Stimulated activated CD4-positive, alpha-beta T cell treated with anti-CD3 and anti-CD28 coated beads, TNF-alpha, amount 100 ng/mL, for 4 hours (primary cell): ENCODE measurements at places on chromosomes 7 and 10.

DNA sequence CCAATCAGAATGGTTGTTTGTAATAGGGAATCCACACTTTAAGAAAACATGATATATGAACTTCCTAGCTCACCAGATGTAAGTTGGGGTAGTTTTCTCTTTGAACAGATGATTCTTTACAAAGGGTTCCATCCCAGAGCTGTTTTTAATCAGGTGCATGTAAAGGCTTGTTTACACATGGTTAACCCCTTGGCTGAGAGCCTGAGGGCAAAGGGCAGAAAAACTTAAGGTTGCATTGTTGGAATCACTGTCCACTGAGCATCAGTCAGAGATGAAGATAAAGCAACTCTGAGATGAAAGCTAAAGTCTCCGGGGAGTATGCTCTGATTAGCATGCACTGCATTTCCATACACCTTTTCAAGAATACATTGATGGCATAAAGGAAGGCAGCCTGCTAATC lies 518.2 kb downstream of the SORCS3 start:
- DNase-seq = no peak

- DNase-seq = no peak
Measured at GRCh38 chr7:37707754-37708485, 24.4 kb downstream of the GPR141 start.

- DNase-seq = no peak
Measured at GRCh38 chr10:104941662-104942061, 300.6 kb downstream of the SORCS3 start.

GRCh38 chr10:64037071-64037661 lies 516.0 kb downstream of the REEP3 start:
- no peak for DNase-seq

GRCh38 chr7:43590862-43591557 lies 8.1 kb downstream of the STK17A start:
- no peak for DNase-seq

GRCh38 chr7:28002638-28003037 lies 178.0 kb downstream of the JAZF1 start:
- no peak for DNase-seq

- DNase-seq = no peak
Measured at GRCh38 chr10:110632591-110633215, 11.4 kb upstream of the RBM20 start.

- DNase-seq = no peak
Measured at GRCh38 chr7:34320926-34321661, 336.9 kb upstream of the NPSR1 start.

DNA sequence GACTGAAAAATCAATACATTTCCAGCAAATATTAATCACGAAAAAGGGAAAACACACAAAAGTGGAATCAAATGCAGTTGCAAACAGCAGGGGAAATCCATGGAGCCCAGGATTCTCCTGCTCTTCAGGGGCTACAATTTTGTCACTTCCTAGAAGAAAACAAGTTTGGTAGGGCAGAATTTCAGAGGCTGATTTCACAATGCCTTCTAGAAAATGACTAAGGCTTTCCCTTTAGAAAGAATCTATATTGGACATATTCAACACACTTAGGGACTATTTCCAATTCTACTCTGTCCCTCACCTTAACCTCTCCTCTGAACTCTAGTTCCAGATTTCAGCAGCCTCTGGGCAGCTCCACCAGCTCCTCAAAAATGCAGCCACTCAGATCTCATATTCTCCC lies 111.3 kb downstream of the HECTD2 start:
- DNase-seq = no peak

- no peak for DNase-seq
Measured at GRCh38 chr10:71483885-71484751, 87.4 kb downstream of the CDH23 start.

- DNase-seq = no peak
Measured at GRCh38 chr7:19051767-19052375, 65.6 kb downstream of the TWIST1 start.

- DNase-seq = no peak
Measured at GRCh38 chr7:77837966-77838365, 39.4 kb downstream of the PHTF2 start.

DNA sequence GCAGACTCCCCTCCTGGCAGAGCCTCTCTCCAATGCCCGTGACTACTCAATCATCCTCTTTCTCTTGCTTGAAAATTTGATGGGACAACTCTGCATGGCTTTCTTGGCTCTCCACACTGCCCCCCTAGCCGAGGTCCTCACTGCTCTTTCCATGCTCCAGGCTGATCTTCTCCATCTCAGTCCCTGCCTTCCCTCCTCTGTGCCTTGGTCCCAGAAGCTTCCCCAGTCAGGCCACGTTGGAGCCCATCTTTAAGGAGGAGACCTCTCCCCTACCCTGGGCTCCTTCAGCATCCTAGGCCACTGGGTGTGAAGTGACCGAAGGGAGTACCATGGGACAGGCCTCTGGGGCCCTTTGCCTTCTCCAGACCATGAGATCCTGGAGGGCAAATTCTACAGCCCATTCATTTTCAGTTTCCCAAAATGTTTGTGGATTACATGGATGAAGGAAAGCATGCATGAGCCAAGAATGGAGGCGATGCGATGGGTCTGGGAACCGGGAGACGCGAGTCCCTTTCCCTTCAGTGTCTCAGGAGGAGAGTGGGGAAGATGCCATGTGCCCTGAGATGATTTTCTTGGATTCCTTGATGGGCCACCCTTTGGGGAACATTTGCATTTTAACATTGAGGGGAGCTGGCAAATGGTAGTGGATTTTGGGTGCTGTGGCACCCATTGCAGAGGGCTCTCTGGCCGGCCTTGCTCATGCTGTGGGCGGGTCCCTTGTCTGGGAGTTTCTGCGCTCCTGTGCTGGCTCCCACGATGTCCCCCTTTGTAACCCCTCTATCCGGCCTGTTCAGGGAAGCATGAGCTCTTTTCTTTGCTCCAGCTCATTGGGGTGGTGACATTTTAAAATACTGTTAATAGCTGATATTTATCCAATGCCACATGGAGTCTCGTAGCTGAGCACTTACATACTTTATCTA lies 376.6 kb downstream of the RPS24 start:
- no peak for DNase-seq

- DNase-seq = no peak
Measured at GRCh38 chr10:22003964-22004281, 393 bp upstream of the DNAJC1 start.

DNA sequence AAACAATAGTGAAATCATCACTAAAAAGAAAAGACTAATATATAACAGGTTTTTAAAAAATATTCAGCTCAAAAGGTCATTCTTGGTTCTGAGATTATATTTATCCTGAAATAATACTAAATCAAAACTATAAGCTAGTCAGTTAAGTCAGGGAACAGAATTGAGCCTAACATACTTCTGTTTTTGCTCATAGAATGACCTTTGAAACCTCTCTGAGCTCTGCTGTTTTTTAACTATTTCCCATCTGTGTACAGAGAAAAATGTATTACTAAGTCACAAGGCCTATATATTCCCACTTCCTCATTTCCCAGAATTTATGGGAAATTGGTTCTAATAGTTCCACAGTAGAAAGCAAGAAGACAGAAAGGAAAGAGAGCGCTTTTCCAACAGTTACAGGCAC lies 346.8 kb upstream of the ETV1 start:
- no peak for DNase-seq

DNA sequence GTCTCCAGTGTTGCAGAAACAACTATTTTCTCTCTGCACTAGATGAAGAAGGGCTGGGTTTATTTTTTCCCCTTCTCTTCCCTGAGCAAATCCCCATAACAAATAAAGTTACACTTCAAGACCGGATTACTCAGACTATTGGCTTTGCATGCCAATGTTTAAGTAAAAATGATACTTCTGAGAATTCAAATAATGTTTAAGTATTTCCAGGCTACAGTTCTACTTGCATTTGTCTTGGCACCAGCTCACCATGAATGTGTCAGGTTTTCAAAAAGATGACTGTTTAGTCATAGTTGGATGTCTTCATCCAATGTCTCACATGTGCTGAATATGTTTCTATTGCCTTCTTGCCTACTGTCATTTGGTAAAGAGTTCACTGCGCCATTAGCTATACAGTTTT lies 912.6 kb downstream of the GATA3 start:
- DNase-seq = no peak

DNA sequence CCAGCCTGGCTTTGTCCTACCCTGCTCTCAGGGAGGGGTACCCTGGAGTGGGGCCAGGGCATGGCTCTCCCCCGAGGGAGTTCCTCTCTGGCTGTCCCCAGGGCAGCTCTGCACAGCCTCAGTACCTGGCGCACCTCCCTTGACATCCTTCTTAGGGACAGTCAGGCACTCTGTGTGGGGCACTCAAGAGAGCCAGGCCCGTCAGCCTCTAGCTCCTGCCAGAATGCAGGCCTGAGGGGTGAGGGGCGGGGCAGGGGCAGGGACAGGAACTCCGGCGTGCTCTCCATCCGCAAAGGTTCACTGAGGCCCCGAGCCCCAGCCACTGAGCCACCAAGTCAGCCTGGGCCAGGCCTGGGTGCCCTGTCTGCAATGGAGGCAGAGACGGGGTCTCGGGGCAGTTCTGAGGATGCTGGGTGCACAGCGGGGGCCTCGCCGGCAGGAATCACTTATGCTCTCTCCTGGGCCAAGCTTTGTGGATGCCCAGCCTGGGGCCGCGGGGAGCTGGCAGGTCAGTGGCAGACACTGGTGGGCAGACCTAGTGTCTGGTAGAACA lies 10.1 kb downstream of the LIMK1 start:
- no peak for DNase-seq

- DNase-seq = no peak
Measured at GRCh38 chr10:45227456-45227855, 88.0 kb downstream of the OR13A1 start.

DNA sequence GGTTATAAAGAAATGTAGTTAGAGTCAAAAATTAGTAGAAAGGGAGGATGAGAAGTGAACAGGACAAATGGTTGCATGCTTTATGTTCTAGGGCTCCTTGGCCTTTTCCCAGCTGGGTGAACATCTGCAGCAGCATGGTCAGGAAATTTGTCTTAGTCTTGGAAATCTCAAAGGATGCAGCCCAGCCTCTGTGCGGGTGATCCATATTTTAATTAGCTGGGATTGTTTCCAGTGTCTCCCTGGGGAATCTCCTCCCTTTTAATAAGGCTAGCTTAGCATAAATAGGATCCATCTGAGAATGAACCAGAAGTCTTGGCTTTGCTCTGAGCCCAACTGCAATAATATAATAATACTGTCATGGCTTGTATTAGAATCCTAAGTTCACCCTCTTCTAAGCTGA lies 198.3 kb downstream of the PRKG1 start:
- DNase-seq = no peak

DNA sequence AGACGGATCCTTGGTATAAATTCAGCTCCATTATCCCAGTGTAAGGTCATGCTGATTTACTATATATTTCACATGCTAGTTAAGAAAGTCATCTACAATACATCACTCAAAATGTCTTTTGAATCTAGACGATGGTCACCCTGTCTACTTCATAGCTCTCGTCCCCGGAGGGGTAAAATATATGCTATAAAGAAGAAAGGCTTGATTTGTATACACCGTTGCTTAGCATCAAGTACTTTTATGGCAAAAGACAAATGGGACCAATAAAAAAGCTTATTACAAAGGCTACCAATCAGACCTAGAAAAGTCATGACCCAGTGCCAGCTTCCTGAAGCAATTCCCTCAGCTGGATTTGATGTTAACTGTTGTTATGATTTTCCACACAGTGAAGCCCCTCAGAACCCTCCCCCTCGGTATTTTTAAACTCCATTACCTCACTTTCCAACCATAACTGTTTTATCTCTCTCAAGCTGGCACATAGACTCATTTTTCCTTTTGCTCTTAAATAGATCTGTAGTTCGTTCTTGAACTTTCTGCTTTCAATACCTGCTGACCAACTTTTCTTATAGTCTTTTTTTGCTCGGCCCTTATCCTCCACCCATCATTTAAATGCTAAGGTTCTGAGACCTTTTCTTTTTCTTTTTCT lies 104.9 kb downstream of the DOCK4 start:
- no peak for DNase-seq

- no peak for DNase-seq
Measured at GRCh38 chr10:58414270-58415041, 29.2 kb downstream of the TFAM start.

DNA sequence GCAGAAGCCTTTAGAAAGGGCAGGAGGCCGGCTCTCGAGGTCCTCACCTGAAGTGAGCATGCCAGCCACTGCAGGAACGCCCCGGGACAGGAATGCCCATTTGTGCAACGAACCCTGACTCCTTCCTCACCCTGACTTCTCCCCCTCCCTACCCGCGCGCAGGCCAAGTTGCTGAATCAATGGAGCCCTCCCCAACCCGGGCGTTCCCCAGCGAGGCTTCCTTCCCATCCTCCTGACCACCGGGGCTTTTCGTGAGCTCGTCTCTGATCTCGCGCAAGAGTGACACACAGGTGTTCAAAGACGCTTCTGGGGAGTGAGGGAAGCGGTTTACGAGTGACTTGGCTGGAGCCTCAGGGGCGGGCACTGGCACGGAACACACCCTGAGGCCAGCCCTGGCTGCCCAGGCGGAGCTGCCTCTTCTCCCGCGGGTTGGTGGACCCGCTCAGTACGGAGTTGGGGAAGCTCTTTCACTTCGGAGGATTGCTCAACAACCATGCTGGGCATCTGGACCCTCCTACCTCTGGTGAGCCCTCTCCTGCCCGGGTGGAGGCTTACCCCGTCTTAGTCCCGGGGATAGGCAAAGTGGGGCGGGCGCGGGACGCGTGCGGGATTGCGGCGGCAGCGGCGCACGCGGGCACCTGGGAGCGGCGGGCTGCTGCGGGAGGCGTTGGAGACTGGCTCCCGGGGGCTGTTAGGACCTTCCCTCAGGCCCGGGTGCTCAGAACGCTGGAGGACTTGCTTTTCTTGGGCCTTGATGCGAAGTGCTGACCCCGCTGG lies at the start of gene FAS:
Gene FAS (plus strand): TSS at position 415 of the 777 bp plus-strand sequence. CDS start 79 bp downstream, at position 494.
- peak; percentile 68 for DNase-seq

DNA sequence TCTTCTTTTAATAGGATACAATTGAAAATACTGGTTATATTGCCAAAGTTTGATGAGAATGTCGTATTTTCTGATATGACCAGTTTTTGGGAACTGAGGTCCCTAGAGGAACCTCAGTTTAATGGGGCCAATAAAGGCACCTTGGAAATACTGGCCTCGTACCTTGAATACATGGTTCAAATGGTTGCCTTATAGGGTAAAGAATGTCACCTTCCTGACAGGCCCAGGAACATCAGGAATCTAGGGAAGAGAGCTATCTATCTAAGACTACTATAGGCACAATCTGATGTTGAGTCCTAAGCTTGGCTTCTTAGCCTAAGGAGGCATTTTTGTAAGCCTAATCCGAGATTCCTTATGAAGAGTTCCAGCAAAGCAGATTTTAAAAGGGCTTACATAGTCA lies 9.3 kb downstream of the SHTN1 start:
- DNase-seq = no peak

- DNase-seq = no peak
Measured at GRCh38 chr10:68756766-68757165, 35.7 kb downstream of the CCAR1 start.

GRCh38 chr10:77406764-77407430 lies 230.7 kb downstream of the KCNMA1 start:
- no peak for DNase-seq

DNA sequence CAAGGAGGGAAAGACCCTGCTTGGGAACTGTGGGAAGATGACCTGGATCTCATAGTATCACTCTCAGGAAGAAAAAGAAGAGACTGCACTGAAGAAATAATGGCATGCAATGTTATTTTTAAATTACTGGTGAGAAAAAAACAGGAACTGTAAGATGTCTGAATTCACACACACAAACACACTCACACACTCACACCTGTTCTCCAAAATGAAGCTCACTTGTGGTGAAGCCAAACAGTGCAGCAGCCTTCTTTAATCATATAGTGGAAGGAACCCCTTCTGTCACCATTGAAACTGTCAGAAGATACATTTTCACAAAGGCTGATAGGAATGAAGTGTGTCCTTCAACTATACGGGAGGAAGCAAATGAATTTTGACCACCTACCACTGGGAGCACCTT lies 156.5 kb upstream of the GHITM start:
- no peak for DNase-seq

GRCh38 chr7:20240080-20240926 lies 23.1 kb upstream of the MACC1 start:
- DNase-seq = no peak
